ENCODE measurements at places on chromosomes 12 and 14. TPM values are rescaled to one million over a fixed set of nuclear protein-coding genes. Genes with fewer than 3 reads are reported as not detected.

The STK38L gene
- total RNA-seq, result 36.0 TPM

The PRH1 gene
- 7.8 TPM for total RNA-seq

The CCDC175 gene
- total RNA-seq, result not detected

The ERO1A gene
- total RNA-seq, result 47.2 TPM

The RD3L gene
- total RNA-seq, result not detected

The MDGA2 gene
- total RNA-seq, result not detected

The GPR84 gene
- 0.96 TPM for total RNA-seq

The DHRS1 gene
- 28.0 TPM for total RNA-seq

GRCh38 chr12:6620137-6620884, 13.1 kb upstream of the CHD4 start:
- DNase-seq, result peak; percentile 79

- no peak for DNase-seq
Measured at GRCh38 chr14:97315790-97316189, 518.6 kb downstream of the VRK1 start.

DNA sequence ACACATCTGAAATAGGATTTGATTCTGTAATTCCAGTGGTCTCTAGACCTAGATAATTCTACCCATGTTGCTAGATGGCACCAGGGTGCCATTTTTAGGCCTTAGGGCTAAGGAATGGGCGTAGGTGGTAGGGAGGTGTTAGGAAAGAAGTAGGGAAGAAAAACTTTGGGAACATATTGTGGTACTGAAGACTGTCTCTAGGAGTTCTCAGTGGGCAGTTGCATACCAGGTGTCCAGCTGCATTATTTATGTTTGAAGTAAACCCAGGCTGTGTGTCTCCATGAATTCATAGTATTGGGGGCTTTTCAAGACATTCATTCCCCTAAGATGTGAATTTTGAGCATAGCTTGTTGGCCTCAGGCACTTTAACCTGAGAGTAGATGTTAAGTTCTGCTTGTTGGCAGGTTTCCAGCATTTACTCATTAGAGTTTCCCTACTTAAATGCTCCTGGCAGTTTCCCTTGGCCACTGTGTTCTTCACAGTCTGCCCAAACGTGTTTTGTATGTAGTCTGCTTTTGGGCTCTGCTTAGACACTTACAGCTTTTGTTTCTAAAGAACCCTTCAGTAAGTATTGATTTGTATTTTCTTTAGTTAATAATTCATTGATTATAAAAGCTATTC, 31.5 kb upstream of the CCT2 start:
- DNase-seq, result no peak

DNA sequence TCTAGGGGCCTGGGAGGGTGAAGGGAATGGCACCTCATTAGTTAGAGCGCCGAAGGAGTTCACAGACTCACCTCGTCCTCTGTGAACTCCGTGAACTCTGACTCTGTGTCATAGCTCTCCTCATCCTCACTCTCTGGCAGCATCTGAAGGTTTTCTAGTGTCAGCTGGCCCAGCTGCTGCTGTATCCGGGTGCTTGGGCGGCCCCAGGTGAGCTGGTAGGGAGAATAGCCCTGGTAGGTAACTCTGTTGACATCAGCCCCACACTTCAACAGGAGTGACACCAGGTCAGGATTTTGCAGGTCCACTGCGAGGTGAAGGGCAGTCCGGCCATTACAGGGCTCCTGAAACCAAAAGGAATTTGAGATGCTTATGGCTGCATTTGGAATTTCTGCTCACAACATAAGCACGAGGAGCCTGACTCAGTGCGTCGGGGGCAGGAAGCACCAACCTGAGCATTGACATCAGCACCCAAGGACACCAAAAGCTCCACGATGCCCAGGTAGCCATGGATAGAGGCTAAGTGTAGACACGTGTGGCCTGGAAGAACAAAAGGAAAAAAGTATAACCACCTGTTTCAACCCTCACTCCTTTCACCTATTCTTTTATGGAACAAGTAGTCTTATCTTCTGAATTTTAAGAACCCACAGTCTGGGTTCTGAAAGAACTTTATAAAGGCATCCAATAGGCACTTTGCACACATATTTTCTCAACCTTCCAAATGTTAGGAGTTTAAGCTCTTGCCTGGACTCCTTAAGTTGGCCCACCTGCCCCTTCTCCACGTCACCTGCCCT, 2.0 kb downstream of the NFKBIA start:
- no peak for DNase-seq

DNA sequence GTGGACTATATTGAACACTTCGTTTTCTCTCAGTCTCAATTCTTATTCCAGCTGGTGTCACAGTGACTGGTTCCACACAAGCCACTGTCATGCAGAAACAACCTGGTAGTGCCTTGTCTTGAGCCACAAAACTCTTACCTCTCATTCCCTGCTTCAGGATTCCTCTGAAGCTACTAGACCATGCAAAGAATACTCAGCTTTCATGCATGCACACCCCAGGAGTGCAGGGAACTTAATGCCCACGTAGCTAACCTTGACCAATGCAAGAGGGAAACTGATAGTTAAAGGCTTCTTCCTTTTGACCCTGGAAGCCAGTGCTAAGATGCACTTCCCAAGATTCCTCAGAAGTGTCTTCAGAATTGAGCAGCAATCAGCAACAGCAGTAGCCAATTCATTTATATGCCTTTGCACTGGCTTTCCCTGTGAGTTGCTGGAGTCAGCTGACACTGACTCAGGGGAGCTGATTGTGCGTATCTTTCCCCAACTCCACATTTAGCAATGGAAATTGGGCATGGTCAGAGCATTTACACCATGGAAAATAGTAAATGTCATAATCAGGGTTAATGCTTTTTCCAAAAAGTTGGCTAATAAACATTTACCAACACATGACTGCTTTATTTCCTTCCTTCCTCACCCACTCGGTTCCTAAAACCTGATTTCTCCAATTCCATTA, 113.6 kb upstream of the SLC35F4 start:
- DNase-seq, result no peak

DNA sequence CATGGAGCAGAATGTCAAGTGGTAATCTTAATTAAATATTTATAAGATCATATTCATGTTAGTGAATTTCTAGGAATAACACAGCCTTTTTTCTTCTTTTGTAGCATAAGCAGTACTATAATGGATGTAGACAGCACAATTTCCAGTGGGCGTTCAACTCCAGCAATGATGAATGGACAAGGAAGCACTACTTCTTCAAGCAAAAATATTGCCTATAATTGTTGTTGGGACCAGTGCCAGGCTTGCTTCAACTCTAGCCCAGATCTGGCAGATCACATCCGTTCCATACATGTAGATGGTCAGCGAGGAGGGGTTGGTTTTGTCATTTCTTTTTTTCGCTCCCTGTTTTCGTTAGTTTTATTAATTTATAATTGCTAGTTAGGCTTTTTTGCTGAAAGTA, 23.1 kb downstream of the AEBP2 start:
- no peak for DNase-seq

DNA sequence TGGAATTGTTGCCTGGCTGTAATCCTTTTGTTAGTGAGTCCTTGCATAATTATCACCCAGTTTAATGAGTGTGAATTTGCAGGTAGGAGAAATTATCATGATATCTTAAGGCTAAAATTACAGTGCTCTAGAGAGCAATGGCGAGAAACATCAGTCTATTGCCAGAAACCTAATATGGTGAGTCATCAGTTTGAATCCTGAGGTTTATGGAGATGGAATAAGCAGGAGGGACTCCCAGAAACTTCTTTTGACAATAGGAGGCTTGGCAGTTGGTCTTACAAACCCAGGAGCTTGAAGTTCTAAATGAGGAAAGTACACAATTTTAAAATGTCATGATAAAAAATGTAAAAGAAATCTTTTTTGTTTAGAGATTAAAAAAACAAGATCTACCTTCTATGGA, 31.5 kb upstream of the CRADD start:
- DNase-seq, result no peak

GRCh38 chr14:60867503-60868172, 113.2 kb downstream of the TRMT5 start:
- DNase-seq, result no peak

- no peak for DNase-seq
Measured at GRCh38 chr14:102666635-102667034, 74.2 kb downstream of the RCOR1 start.

GRCh38 chr14:92848887-92849286, 54.8 kb downstream of the GOLGA5 start:
- no peak for DNase-seq

- DNase-seq, result no peak
Measured at GRCh38 chr12:15180325-15180724, 40.9 kb downstream of the RERG start.

DNA sequence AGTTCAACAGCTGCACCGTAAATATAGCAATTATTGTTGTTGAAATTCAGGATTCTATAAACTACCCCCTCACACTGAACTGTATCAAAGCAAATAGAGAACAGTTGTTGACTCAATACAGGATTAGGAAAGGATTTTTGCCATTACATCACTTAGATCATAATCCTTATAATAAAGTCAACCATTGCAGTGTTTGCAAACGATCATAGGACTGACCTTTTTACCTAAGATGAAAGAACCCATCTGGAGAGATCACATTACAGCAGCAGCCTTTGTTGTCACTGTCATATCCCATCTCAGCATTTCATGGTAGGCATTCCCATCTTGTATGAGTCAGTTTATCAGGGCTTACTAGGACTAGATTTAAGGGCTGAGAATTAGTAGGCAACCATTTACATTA, 96.1 kb downstream of the IPO8 start:
- no peak for DNase-seq

DNA sequence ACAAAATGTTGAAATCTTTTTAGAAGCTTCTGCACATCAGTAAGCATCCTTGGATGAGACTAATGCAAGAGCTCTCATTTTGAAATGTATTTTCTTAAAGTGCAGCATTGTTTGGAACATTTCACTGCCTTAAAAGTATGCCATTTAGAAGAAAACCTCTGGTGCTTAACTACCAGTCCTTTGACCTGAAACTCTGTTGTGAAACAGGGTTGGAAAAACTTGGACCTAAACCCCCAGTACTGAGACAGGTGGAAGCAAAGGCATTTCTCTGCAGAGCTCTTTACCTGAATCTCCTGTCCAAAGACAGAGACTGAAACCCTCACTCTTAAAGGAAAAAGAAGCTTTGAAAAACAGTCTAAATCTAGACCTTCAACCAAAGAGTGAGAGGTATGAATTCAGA, 207.2 kb downstream of the NUBPL start:
- no peak for DNase-seq

DNA sequence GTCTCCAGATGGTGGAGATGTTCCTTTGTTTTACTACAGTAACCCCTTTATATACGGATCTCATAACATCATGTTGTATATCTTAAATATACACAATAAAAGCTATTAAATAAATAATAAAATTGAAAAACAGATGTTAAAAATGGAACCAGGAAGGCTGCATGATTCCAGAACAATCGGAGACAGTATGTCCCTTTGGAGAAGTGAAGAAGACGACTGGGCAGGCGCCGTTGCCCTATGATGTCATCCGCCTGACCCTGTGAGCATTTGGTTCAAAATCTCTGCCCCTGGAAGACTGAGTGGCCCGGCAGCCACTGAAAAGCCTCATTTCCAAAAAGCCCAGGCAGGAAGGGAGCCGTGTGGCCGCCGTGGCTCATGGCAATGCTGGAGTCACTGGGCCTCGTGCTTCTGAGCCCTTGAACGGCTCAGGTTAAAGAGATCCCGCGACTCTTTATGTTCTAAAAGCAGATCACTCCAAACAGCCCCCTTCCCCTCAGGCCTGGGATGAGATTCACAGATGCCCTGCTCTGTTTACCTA, 30.8 kb downstream of the RIMBP2 start:
- DNase-seq, result no peak

DNA sequence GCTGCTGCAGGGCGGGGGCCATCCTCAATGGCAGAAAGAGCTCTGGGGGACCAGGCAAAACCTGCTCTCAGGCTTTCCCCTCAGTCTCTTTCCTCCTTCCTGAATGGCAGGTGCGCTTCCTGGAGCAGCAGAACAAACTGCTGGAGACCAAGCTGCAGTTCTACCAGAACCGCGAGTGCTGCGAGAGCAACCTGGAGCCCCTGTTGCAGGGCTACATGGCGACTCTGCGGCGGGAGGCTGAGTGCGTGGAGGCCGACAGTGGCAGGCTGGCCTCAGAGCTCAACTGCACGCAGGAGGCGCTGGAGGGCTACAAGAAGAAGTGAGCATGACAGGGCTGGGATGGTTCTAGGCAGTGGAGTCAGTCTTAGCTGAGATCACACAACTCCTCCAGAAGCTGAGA, 22.9 kb upstream of the KRT83 start:
- no peak for DNase-seq

DNA sequence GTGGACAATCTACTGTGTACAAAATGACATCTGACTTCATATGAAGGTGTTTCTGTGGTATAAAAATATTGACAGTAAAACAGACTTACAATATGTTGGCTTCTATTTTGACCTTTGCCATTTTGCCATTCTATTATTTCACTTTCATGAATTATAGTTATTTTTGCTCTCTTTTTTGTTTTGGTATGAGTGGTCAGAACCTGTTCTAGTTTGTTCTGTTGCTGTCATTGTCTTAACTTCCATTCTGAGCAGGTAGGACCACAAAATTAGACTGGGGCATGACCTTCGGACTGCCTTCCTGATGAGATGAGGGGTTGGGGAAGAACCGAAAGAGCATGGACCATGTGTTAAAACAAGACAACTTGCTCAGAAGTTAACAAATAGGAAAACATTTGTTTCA, 36.5 kb upstream of the IFNG-AS1 start:
- DNase-seq, result no peak

DNA sequence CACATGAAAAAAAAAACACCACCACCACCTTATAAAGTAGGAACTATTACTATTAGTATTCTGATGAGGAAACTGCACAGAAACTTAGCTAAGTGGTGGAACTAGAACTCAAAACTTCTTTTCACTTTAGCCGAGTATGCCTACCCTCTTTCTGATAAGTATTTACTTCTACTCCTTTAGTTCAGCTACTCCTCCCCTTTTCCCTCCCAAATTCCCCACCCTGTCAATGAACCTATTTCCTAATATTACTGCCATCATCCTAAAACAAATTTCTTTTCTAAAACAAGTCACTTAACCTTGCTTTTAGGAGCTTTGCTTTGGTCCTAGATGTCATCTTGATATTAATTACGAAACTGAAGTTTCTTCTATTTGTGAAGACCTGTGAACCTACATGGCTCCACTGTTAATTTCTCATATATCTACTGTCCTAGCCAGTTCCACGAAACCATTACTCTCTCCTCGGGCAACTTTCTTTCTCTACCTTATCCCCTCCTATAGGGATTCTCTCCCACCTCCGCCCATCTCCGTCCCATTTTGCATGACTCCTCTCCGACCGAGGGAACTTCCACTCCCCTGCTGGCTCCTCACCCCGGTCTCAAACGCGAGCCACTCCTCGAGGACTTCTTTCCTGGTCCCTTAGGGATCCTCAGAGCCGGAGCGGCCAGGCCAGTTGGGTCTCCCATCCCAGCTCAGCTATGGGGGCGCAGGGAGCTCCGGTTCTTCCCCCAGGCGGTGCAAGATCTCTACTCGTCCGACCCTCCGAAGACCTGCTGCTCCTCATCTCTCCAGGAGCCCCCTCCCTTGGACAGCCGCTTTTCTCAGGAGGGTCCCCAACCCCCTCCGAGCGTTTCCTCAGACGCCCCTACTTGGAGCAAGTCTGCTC, 1.1 kb downstream of the NUMB start:
- DNase-seq, result peak; percentile 72

DNA sequence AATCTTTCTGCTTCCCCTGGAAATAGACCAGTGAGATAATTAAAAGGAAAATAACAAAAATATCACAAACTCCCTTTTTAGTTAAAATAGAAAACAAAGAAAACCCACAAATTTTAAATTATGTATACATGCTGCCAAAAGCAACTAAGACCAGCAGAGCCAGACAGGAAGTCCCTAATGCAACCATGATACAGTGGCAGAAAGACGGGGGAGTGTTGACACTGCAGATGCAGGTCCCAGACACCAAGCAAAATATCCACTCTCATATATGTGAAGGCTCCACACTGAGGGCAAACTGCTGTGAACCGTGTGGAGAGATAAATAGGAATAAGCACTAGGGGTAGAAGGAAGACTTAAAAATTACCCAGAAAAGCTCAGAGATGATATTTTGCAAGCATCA, 401.0 kb downstream of the BTG1 start:
- no peak for DNase-seq

All from upper lobe of right lung (tissue), 1 donor.